ENCODE measurements at places on chromosomes 11 and 22. TPM values are rescaled to one million over a fixed set of nuclear protein-coding genes. Genes with fewer than 3 reads are reported as not detected.

KAT5 gene
- total RNA-seq = 54.7 TPM

SERPING1 gene
- total RNA-seq = 0.95 TPM

PANX2 gene
- 6.5 TPM for total RNA-seq

KCNJ5 gene
- not detected for total RNA-seq

SLC22A25 gene
- total RNA-seq = not detected

AIFM3 gene
- 3.5 TPM for total RNA-seq

DDI1 gene
- total RNA-seq = not detected

FOLH1 gene
- not detected for total RNA-seq

KMT5B gene
- total RNA-seq = 24.4 TPM

C2CD2L gene
- 5.8 TPM for total RNA-seq
